ENCODE measurements at places on chromosomes 5 and 9.

DNA sequence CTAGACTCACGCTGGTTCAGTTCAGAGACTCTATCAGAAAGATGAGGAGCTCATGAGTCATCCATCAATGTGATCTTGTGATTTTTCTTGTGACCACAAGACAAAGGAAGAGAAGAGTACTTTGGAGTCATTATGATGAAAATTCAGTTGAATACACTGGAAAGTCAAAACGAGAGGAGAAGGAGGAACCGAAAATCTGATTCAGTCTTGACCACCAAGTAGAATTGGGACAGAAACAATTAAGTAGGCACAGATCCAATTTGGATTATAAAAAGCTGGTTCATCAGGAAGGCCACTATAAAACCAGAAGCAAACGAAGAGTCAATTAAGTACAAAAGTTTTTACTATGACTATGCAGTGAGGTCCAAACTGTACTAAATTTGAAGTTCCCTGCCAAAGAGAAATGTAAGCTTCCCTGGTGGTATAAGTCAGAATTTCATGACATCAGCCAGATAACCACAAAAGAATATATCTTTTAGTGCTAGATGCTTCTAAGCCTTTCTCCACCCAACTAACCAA, 90.9 kb downstream of the THBS4 start:
- peak; percentile 90 for ATAC-seq

GRCh38 chr9:126830827-126831226, 26.0 kb downstream of the ZBTB43 start:
- ATAC-seq: no peak

GRCh38 chr9:77892955-77893514, 138.6 kb downstream of the GNAQ start:
- no peak for ATAC-seq

- no peak for ATAC-seq
Measured at GRCh38 chr9:20559231-20559890, 62.9 kb downstream of the MLLT3 start.

DNA sequence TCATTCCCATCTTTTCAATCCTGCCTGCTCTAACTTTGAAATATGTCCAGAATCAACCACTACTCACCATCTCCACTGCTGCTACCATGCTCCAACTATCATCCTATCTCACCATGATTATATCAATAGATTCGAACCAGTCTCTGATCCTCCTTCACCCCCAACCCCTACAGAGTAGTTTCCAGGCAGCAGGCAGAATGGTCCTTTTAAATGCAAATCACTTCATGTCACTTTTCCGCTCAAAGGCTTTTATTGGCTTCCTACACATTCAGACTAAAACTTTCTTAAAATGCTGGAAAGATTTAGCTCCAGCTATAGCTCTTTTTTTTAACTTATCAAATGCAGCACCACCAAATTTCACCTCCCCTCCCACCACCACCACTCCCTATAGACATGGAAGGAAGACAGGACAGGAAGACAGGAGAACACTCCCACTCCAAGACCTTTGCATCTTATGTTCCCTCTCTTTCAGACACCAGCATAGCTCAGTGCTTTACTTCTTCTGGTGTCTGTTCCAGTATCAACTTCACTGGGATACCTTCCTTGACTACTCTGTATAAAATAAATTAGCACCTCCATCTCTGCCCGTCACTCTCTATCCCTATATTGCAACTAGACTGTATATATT, 9.9 kb upstream of the PPP2R2B start:
- no peak for ATAC-seq

GRCh38 chr9:99368341-99369326, 146.6 kb downstream of the SEC61B start:
- ATAC-seq: peak; percentile 81

GRCh38 chr5:159182691-159183090, 26.7 kb downstream of the RNF145 start:
- no peak for ATAC-seq

DNA sequence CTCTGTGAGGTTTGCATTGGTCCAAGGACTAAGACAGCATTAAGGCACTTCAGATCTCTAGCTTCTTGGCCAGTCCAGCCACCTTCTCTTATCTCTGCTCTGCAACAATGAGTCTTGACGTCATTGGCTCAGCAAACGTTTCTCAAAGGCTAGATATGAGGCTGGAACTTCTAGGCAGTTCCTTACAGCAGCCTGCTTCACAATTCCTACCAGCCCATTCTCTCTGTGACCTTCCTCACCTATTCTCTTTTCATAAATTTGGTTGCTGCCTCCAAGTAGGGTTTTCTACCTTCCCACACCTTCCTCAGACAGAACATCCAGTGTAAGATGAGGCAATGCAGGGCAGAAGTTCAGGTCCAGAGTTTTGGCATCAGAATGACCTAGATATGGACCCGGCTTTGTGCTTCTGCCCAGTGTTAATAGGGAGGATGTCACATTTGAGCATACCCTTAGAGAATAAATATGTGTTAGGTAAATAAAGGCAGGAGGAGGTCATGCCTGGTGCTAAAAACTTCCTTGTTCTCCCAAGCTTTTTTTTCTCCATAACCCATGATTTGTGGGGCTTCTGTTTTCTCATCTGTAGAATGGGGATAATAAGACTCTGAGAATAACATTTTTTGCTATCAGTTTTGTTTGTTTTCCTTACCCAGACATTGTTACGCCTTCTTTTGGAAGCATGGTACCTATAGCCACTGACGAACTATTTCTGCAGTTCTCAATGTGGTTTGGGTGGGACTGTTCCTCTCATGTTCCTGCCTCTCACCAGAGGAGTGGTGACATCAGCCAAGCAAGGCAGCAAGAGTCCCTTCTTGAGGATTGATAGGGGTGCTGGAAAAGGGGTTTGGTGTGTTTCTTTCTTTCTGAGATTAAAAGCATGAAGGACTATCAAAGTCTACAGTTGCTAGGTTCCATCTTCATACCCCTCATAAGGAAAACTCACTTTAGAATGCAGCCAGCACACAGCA, 220.6 kb upstream of the TRIM32 start:
- no peak for ATAC-seq

- ATAC-seq: peak; percentile 55
Measured at GRCh38 chr5:120464627-120465435, 731 bp downstream of the PRR16 start.

DNA sequence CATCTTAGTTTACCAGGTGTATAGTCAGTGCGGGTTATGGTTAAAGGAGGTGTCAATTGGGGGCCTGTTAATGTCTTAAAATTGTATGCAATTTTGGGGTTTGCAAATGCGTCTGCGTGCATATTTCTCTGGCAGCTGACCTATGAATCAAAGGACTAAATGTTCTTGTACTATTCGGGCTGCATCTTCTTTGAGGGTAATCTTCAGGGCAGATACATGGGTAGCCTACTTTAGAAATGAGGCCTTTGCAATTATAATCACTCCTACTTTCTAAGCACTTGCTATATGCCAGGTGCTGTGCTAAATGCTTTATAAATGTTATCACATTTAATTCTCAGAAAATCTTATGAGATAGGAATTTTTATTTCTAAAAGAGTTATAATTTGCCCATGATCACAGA, 58.2 kb downstream of the NDFIP1 start:
- ATAC-seq: no peak

GRCh38 chr9:134276453-134277245, 49.6 kb upstream of the RXRA start:
- ATAC-seq: no peak

DNA sequence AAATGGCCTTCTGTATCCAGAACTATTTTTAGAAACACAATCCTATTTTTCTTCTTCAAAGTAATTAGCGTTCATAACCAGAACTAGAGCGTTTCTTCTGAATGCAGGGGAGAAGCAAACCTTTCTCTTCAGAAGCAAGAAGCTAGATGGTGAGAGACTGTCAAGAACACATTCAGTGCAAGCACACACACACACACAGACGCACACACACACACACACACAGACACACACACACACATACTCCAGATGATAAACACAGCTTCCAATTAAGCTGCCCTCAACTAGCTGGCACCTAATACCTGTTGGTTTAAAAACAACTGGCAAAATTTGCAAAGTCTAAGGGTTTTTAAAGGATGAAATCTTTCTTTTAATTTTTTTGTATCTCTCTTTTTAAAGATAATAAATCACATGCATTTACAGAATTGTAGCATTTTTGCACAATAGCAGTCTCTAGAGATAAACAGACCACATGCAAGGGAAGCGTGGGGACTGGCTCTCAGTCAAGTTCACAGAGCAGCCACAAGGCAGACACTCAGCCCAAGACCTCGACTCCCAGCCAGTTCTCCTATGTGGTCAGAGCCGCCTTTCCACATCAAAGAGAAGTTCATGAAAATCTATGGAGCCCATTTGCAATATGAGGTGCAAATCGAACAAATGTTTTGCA, 138.5 kb downstream of the TTLL11 start:
- no peak for ATAC-seq

DNA sequence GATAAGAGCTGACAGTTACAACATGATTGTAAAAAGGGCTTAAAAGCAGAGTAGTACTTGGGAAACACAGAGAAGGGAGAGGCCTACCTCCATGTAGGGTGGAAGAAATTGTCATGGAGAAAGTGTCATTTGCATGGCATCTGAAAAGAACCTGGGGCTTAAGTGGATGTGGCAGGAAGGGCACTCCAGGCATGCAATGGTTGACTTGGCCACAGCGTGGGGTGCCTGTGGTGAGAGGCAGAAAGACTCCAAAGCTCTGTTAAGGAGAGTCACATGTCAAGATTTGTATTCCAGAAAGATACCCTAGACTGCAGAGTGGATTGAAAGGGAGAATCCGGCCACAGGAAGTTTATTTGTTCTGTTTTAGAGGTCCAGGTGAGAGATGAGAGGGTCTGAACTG, 2.4 kb downstream of the POLR3G start:
- ATAC-seq: no peak

DNA sequence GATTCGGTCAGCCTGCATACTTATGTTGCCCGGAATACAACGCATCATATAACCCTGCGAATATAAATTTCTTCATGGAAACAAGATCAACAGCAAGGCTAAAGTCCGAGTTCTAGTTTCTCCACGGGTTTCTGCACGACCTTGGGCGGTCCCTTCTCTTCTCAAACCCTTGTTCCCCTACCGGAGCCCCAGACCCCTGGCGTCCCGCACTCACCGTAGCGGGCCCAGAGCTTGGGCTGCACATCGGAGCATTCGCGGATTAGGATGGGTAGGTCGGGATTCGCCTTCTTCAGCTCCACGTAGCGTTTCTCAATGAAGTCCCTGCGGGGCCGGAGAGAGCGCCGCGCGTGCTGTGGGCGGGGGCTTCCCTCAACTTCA, 399 bp downstream of the NDUFA2 start:
- ATAC-seq: no peak

GRCh38 chr9:4235420-4235819, 64.4 kb downstream of the GLIS3 start:
- ATAC-seq: no peak

- no peak for ATAC-seq
Measured at GRCh38 chr5:107874795-107875194, 204.1 kb upstream of the EFNA5 start.

DNA sequence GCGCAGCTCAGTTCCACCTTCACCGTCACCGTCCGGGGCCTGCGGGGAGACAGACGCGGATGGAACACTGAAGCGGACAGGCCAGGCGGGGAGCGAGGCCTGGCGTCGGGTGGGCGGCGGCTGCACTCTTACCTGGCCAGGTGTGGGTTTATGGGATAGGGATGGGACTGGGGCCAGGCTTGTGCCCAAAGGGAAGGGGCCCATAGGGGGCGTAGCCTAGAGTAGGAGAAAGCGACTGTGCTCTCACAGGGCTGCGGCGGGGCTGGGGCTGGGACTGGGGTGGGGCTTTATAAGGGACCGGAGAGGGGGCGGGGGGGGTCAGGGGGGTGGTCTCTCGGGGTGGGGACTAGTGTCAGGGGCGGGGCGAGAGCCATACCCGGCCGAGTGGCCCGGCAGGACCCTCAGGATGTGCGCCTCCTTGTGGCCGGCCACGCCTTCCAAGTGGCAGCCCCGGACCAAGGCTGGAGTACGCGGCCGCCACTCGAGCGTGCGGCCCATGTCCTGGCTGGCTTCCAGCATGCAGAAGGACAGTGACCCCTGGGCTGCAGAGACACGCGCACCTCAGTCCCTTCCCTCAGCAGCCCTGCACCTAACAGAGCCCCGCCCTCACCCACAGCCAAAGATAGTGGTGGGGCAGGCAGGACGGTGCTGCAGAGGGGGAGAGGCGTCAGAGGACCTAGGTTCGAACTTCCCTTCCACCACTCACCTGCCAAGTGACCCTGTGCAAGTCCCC, 22.8 kb downstream of the FPGS start:
- peak; percentile 25 for ATAC-seq

- no peak for ATAC-seq
Measured at GRCh38 chr5:179317411-179318220, 27.6 kb downstream of the ADAMTS2 start.

DNA sequence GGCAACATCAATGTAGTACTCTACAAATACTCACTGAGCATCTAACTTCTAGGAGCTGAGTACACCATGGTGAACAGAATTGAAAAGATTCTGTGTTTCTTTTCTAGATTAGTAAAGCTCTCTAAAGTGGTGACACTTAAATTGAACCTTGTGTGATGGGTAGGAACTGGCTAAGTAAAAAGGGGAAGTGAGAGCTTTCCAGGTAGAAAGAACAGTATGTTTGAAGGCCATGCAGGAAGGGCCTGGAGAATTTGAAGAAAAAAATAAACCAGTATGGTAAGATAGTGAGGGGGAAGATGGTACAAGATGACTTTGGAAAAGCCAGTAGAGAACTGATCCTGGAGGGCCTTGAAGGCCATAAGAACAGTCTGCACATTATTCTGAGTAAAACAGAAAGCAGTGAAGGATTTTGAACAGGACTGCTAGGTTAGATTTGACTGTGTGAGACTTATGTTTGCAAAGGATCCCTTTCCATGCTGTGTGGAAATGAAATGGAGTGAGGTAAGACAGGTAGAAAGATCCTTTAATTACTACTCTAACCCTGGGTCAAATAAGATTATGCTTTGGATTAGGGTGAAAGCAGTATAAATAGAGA, 46.7 kb upstream of the UBQLN1 start:
- peak; percentile 53 for ATAC-seq

- ATAC-seq: no peak
Measured at GRCh38 chr9:106878934-106879333, 16.0 kb downstream of the ZNF462 start.

DNA sequence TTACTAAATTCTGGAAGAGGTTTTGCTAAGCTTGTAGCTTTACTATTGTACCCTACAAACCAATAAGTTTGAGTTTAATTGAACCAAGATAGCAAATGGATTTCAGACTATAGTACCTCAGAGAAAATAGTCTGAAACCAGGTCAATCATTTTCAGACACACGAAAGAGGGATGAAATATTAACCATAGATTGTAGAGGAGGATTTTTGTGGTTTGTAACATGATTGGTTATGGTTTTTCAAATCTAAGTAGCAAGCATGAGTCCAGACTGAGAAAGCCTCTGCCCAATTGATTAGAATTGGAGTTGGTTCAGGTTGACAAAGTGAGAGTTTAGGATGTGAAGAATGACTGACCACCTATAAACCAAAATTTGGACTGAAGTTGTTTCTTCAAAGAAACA, 562.7 kb upstream of the DMAC1 start:
- ATAC-seq: no peak

DNA sequence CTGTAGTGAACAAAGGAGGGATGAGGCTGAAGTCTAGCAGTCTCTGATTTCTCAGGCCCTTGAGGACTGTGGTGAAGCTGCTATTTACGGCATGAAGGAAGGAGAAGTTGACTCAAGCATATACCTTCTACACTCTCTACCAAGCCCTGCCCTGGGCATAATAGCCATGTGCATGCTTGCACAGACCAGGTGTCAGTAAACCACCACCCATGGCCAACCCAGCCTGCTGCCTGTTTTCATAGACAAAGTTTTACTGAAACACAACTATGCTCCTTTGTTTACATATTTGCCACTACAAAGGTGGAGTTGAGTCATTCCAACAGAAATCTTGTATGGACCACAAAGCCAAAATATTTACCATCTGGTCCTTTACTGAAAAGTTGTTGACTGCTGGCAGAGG, 126.9 kb downstream of the PAPPA start:
- no peak for ATAC-seq

- no peak for ATAC-seq
Measured at GRCh38 chr5:143225511-143225910, 178.0 kb downstream of the NR3C1 start.
